ENCODE measurements at places on chromosomes 1 and 21. TPM values are rescaled to one million over a fixed set of nuclear protein-coding genes. Genes with fewer than 3 reads are reported as not detected.

DNA sequence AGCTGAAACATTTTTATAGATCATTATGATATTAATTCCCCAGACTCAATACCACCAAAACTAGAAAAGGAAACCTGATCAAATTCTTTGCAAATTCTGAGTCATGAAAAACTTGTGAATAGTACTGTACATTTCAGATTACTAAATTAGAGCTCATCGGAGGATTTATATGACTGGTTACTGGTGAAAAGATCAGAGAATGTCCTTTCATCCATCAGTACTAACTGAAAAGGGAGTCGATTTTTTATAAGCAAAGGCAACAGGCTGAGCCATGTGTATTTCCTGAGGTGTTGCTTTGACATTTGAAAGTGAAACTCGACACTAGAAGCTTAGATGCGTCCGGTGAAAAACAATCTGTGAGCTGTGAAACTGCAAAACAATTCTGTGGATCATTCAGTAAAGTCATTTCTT, 155.7 kb downstream of the TNFSF18 start:
- no peak for DNase-seq
- peaks cover 11% of the 10 kb centered on the region for H3K4me1 ChIP-seq
- H3K4me3 ChIP-seq = no peak overlapping the region
- H3K27ac ChIP-seq = no peak overlapping the region
- H3K36me3 ChIP-seq = no peaks in the 10 kb centered on the region
- peaks cover 1% of the 10 kb centered on the region for H3K27me3 ChIP-seq

DNA sequence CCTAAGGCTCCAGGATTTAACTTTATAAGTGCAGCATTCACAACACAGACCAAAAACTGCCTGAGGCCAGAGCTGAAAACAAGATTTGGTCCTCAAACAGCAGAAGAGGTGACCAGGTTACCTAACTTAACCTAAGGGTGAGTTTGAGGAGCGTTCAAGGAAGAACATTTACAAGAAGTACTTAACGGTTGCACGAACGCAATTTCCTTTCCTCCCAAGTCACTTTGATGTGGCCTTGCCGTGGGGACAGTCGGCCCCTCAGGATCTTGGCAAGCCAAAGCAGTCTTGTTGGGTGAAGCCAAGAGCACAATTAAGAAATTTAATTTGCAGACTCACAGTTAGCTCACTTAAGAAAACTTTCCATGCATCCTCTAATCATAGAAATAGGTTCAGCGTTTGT, 202.6 kb upstream of the COA6 start:
- no peaks in the 10 kb centered on the region for H3K36me3 ChIP-seq
- H3K4me3 ChIP-seq = no peak overlapping the region
- no peaks in the 10 kb centered on the region for H3K27me3 ChIP-seq
- DNase-seq = no peak
- no peak overlapping the region for H3K27ac ChIP-seq
- H3K4me1 ChIP-seq = peaks cover 6% of the 10 kb centered on the region

DNA sequence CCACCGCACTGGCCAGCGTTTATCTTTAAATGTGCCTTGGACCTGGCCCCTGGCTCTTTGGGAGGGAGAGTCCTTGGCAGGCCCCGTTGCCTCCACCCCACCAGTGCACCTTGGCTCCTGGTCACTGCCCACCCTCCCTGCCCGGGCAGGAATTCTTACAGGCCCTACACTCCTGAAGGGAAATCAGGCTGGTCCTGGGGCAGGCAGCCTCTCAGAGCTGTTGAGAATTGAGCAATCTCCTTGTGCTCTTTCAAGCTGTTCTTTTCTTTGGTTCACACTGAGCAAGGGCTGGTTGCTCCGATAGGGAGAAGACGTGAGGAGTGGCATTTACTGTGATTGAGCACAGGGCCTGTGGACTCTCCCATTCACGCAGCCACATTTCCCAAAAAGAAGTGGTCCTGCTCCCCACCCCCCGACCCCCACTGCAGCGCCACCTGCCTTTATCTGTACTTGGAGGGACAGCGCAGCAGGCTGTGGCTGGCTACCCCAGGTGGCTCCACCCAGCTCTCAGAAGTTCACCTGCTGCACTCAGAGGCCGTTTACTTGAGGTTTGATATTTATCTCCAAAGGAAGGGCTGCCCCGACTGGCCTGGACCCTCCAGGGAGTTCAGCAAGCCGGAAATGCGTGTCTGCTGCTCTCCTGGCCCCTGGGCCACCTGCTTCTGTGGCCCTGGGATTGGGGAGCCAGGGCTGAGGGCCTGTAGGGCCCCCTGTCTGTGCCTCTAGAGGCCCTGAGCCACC, 47.8 kb downstream of the SKI start:
- no peaks in the 10 kb centered on the region for H3K4me1 ChIP-seq
- H3K36me3 ChIP-seq = peaks cover 7% of the 10 kb centered on the region
- DNase-seq = no peak
- no peak overlapping the region for H3K27ac ChIP-seq
- H3K27me3 ChIP-seq = no peaks in the 10 kb centered on the region

DNA sequence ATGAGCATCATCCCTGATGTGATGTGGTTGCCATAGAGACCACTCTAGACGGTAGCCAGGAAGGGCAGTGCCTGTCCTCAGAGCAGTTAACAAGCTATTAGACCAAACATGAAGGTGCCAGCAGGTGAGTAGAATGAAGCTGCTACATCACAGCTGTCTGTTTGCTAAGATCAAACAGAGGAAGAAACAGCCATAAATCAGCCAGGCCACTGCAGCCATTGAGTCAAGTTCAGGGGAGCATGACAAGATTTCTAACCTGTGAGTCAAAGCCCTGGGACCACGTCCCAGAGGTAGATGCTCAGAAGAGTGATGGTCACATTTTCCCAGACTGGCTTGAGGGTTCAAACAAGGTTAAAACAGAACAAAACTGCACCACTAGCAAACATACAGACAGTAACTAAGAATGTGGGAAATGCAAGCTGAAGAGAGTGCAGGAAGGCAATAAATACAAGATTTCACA, 450.6 kb upstream of the DAB1 start:
- H3K36me3 ChIP-seq = no peaks in the 10 kb centered on the region
- H3K27me3 ChIP-seq = no peaks in the 10 kb centered on the region
- no peak overlapping the region for H3K4me3 ChIP-seq
- H3K4me1 ChIP-seq = no peaks in the 10 kb centered on the region
- DNase-seq = no peak

GRCh38 chr21:26351661-26352060, 181.1 kb upstream of the APP start:
- no peaks in the 10 kb centered on the region for H3K4me1 ChIP-seq
- H3K27ac ChIP-seq = no peak overlapping the region
- H3K4me3 ChIP-seq = no peak overlapping the region

DNA sequence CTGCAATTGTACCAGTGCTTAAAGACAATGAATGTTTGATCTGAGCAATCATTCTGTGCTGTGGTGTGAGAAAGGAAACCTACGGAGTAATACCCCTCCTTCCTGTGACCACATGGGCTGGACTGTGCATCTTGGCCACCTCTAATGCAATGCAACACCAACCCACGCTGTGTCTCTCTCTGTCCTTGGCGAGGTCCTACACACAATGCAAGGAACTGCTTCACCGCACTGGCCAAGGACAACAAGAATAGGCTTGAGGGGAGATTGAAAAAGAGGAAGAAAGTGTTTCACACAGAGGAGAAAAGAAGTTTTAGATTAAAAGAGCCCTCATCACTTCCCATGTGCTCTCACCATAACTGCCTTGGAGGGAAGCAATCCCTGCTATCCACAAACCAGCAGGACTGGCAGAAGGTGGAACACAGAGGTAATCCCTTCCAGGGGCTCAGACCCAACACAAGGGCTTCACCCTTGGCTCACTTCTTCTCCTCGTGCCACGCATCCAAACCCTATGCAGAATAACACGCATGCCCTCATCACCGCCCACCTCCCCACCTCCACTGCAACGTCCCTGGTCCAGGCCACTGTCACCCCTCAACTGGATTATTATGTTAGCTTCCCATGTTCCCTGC, 112.5 kb upstream of the ERG start:
- no peak overlapping the region for H3K27ac ChIP-seq
- no peak for DNase-seq
- no peaks in the 10 kb centered on the region for H3K4me1 ChIP-seq
- no peak overlapping the region for H3K4me3 ChIP-seq
- H3K27me3 ChIP-seq = no peaks in the 10 kb centered on the region

DNA sequence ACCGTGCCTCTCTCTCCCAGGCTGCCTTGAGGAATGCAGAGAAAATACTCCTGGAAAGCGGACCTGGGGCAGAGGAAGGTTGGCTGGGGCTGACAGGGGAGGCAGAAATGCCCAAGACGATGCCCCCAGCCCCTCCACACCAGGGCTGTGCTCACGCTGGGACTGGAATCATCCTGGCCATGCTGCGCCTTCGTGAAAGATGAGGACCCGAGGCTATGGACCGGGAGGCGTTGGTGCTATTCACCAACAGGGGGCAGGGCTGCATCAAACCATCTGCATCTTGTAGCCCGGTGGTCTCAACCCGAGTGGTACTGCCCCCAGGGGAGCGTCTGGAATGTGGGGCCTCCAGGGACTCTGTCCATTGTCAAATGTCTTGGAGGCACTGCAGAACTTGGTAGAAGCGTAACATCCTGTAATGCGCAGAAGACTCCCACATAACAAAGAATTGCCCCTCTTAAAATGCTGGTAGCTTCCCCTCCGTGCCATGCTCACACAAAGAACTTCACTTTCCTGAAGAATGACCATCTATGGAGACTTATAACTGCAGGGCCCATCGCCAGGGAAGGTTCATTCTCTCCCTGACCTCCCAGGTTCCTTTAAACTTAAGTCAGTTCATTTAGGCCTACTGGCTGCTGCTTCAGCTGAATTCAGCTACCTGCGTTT, 251.2 kb downstream of the RRAGC start:
- no peaks in the 10 kb centered on the region for H3K4me1 ChIP-seq
- H3K27ac ChIP-seq = no peak overlapping the region
- peaks cover 3% of the 10 kb centered on the region for H3K27me3 ChIP-seq
- H3K36me3 ChIP-seq = no peaks in the 10 kb centered on the region
- DNase-seq = no peak

DNA sequence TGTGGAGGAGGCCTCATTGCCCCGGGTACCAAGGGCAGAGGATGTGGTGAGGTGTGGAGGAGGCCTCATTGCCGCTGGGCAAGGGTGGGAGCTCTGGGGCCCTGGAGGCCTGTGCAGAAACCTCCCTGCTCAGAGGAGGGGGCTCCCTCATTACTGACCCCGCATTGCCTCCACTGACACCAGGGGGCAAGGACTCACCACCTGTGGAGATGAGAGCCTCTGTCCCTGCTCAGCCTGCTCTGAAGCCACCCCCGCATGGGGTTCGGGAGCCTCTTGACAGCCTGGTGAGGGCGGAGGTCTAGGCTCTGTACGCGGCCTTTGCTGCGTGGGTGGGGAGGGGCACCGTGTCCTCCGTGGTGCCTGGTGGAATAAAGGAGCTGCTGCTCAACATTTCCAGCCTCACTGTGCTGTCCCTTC, 95.0 kb upstream of the COL6A1 start:
- no peak overlapping the region for H3K4me3 ChIP-seq
- H3K27me3 ChIP-seq = no peaks in the 10 kb centered on the region
- DNase-seq = no peak

EPHA2 gene
- total RNA-seq = 0.32 TPM

CCDC181 gene
- not detected for total RNA-seq

S100A7 gene
- not detected for total RNA-seq

All from GM12878 (cell line).